ENCODE measurements at places on chromosomes 11 and 22. TPM values are rescaled to one million over a fixed set of nuclear protein-coding genes. Genes with fewer than 3 reads are reported as not detected.

ABCG4 gene
- total RNA-seq, result not detected

OR51B4 gene
- total RNA-seq, result not detected

TNNT3 gene
- 4.9 TPM for total RNA-seq

KRTAP5-10 gene
- total RNA-seq, result not detected

SPDYC gene
- total RNA-seq, result not detected

TIMM10 gene
- 75.2 TPM for total RNA-seq

C22orf31 gene
- total RNA-seq, result not detected

APOBEC3G gene
- 66.0 TPM for total RNA-seq

OR51G1 gene
- total RNA-seq, result not detected

BAIAP2L2 gene
- 0.67 TPM for total RNA-seq

CCDC116 gene
- 0.45 TPM for total RNA-seq

SLC6A5 gene
- total RNA-seq, result not detected

TEF gene
- 2.0 TPM for total RNA-seq

Data from activated CD8-positive, alpha-beta T cell treated with anti-CD3 and anti-CD28 coated beads for 36 hours (primary cell).